ENCODE measurements at places on chromosomes 5 and 9. TPM values are rescaled to one million over a fixed set of nuclear protein-coding genes. Genes with fewer than 3 reads are reported as not detected.

The C5orf58 gene
- total RNA-seq: not detected

The FSTL4 gene
- 0.34 TPM for total RNA-seq

The CCNJL gene
- 4.1 TPM for total RNA-seq

The EGFL7 gene
- total RNA-seq: 16.2 TPM

The PCDHGA7 gene
- under 0.01 TPM for total RNA-seq
